Fibroblast of pulmonary artery (primary cell): ENCODE measurements at places on chromosomes 11 and 22.

- no peak for DNase-seq
These were observed 89.6 kb upstream of the CRYBB3 start for GRCh38 chr22:25109878-25110595.

- no peak for DNase-seq
These were observed 936 bp downstream of the CECR2 start for GRCh38 chr22:17370026-17370765.

- DNase-seq = no peak
These were observed 25.8 kb downstream of the LRP5 start for GRCh38 chr11:68338051-68338780.

GRCh38 chr11:1933416-1934334 is 13.5 kb upstream of the MRPL23 start:
- DNase-seq = no peak

GRCh38 chr11:84398017-84398626 is 1112.0 kb upstream of the CCDC90B start:
- peak; percentile 66 for DNase-seq

- no peak for DNase-seq
These were observed 140.3 kb downstream of the CADM1 start for GRCh38 chr11:115363921-115364320.

GRCh38 chr11:109696191-109696897 is 274.4 kb downstream of the C11orf87 start:
- peak; percentile 2 for DNase-seq
